Activated T-helper 17 cell treated with anti-CD3 and anti-CD28 coated beads, Interleukin-2, amount 50 U/mL, for 72 hours (primary cell): ENCODE measurements at places on chromosomes 5 and 9. TPM values are rescaled to one million over a fixed set of nuclear protein-coding genes. Genes with fewer than 3 reads are reported as not detected.

GRCh38 chr9:110389148-110389750 is 51.6 kb upstream of the TXNDC8 start:
- ATAC-seq: no peak

Gene GPR150
- 0.35 TPM for total RNA-seq

- ATAC-seq: no peak
Measured at GRCh38 chr9:7375013-7375511, 424.5 kb downstream of the DMAC1 start.

DNA sequence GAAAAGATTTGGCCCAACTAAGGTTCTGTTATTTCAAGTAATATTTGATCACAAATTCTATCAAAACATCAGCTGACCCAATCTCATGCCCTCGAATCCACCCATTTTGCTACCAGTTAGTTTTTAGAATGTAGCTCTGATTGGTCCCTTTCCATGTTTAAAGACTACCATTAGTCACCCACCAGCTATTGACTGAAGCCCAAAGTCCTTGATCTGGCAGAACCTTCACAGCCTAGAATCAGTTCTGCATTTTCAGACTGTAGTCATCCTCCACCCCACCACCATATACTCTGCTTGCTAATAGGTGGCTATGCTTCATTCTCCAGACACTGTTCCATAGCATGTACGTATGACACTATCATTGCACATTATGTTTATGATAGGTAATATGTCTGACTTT is 182.2 kb upstream of the TARS1 start:
- no peak for ATAC-seq

Gene FOXD4L6
- total RNA-seq: not detected

Gene SHISAL2B
- not detected for total RNA-seq
